Dermis blood vessel endothelial cell (primary cell): ENCODE measurements at places on chromosomes 7 and 10.

GRCh38 chr10:46025406-46025805 lies 5.0 kb downstream of the NCOA4 start:
- no peak for DNase-seq

DNA sequence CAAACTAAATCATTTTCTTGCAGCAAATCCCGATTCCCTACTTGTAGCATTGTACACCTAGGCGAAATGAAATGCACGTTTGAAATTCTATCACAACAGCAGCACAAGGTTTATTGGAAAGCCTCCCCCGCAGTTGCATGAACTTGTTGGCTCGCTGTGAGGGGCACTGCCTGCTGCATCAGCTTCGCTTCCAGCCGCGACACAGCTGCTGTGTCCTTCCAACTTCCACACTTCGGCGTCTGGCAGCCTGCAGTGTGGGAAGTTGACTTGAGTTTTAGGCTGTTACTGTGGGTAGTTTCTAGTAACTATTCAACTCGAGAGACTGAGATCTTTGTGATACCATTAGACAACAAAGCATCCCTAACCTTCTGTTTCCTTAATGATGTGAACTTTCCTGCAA lies 315.8 kb upstream of the TPK1 start:
- no peak for DNase-seq

DNA sequence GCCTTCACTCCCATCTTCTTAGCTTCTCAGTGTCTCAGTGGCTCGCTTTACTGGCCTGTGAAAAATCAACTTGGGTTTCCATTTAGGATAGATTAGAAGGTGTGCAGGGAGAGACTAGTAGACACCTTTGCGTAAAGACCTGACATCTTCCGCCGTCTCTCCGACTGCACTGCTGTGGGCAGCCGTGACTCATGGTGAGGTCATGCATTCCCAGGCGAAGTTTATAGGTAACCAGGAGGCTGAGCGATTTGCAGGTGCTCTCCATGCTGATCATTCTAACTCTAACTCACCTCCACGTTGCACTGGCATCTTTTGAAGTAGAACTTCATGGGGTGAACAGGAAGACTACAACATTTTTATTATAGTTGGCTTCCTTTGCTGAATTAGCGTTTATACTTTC lies 68.0 kb upstream of the ZNF438 start:
- peak; percentile 3 for DNase-seq

- DNase-seq = no peak
These were observed 11.1 kb downstream of the C7orf57 start for GRCh38 chr7:48046458-48046857.

DNA sequence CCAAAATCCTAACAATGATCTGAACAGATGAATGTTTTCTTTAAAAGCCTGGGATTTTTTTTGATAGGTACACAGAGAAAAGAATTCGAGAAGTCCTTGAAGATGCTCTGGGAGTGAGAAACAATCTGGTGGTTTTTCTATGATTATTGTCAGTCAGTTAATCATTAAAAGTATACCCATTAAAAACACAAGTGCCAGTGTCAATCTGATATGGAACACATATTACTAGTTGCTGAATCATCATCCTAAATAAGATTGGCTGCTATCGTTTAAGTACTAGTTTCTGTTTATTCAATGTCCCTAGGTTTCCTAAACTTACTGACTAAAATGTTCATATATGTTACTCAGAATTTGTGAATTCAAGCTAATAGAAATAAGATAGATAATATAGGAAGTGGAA lies 16.1 kb downstream of the COL28A1 start:
- no peak for DNase-seq

DNA sequence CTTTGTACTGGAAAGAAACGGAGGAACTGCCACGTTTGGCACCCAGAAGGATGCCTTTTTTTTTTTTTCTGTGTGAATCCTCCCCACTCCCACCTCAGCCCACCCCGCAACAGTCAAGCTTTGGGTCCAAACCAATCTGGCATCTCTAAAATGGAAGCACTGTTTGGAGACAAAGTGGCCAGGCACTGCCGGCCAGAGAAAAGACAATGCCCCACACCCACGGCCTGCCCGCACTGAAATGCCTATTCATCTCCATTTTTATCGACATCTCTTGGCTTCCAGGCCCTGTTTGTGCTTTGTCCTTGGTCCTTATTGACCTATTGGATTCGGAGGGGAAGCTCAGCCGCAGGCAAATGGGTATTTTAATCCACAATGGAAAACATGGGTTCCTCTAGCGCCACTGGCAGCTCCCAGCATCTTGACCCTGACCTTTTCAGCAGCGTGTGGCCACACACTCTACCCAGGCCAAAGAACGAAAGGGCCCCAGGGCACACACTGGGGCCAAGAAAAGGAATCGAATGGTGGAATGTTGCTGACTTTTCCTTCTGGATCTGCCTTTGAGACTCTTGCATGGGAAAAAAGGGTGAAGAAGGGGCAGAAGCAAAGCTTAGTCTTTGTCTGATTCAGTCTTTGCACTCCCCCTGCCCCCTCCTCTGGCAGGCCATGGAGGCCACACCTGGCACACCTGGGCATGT lies 162.6 kb upstream of the CDCA7L start:
- DNase-seq = no peak

GRCh38 chr10:122492999-122493481 lies 31.7 kb downstream of the HTRA1 start:
- DNase-seq = no peak

DNA sequence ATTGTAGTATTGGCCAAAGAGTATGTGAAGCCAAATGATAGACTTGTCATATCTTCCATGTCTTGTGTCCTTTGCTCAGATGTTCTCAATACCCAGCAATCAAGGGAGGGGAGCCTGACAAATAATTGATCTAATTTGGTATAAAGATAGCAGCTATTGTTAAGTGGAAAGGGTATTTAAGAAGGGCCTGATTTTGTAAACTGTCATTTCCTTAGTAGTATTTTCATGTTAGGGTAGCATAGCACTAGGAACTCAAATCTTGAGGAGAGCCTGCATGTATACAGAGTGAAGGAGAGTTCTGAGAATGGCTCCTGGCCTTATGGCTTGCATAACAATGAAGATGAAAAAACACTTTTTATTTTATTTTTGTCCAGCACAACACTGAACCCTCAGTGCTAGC lies 53.1 kb downstream of the GNAI1 start:
- DNase-seq = no peak

DNA sequence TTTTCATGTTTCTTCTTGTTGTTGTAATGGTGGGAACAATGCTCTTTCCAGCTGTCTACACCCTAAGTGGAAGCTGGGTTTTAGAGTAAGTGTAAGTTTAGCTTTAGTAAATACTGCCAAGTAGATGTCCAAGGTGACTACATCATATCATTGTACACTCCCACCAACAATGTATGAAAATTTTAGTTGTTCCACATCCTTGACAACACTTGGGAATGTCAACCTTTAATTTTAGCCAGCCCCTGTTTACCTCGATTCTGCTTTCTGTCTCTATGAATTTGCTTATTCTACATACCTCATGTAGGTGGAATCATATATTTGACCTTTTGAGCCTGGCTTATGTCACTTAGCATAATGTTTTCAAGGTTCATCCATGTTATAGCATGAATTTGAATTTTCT lies 93.0 kb downstream of the MTPAP start:
- no peak for DNase-seq

DNA sequence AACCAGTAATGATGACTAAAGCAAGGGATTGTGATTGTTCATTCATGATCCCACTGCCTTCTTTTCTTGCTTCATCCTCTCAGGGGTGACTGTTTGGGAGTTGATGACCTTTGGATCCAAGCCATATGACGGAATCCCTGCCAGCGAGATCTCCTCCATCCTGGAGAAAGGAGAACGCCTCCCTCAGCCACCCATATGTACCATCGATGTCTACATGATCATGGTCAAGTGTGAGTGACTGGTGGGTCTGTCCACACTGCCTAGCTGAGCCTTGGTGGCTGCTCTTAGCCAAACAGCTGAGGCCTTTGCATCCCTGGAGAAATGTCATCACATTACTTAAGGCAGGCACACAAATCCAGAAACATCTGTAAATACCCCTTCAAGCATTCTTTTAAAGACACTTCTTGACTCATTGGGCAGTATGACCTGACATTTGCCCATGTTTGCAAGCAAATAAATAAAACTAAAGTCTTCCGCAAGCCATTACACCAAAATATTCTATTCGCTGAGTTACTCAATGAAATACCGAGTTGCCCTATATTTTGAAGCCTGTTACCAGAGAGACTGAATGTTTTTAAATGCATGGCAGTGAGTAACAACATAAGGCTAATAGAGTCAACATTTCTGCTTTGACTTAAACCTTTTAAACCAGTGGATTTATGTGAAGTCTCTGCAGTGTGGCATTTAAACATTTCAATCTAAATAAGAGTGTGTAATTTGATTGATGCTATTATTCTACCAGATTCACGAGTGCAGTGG lies 166.3 kb upstream of the LANCL2 start:
- no peak for DNase-seq

- DNase-seq = no peak
These were observed 69.8 kb downstream of the MAD1L1 start for GRCh38 chr7:2162959-2163358.

DNA sequence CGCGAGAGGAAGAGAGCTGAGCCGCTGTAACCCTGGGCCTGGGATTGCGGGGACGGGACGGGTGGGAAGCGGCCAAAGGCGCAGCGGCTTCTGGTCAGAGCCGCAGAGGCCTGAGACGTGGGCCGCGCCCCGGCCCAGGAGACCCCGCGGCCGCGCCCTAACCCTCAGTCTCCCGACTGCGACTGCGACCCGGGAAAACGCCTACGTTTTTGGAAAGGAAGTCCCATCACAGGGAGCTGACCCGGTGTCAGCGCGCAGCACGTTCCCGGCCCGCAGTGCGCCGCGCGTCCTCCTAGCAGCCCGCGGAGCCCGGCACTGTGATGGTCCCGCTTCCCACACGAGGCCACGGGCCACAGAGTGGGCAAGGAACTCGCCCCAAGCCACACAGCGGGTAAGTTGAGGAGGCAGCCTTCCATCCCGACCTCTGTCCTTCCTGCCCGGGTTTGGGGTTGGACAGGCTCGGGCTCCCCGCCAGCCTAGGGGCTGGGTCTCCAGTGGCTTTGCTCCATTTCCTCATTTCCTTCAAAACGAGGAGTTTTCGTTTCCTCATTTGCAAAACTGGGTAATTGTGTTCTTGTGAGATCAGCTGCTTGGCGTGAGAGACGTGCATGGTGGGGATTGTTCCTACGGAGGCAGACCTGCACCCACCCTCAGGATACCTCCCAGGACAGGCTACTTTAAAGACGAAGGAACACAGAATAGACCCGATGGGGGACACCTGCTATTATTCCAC lies 1.2 kb downstream of the GPNMB start:
- peak; percentile 20 for DNase-seq

GRCh38 chr10:76881477-76882220 lies 756.0 kb downstream of the KCNMA1 start:
- DNase-seq = no peak

DNA sequence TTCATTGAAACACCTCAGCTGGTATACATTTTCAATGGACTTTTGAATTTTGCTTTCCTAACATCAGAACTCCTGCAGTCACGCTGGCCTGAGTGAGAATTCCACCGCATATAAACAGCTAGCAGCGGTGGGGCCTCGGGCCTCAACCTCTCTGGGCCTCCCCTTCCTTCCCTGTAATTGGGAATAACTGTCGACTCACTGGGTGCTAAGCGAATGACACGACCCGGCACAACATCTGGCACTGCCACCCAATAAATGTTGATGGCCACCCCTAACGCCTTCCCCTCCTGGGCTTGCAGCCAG lies 670 bp downstream of the RCC1L start:
- DNase-seq = no peak

DNA sequence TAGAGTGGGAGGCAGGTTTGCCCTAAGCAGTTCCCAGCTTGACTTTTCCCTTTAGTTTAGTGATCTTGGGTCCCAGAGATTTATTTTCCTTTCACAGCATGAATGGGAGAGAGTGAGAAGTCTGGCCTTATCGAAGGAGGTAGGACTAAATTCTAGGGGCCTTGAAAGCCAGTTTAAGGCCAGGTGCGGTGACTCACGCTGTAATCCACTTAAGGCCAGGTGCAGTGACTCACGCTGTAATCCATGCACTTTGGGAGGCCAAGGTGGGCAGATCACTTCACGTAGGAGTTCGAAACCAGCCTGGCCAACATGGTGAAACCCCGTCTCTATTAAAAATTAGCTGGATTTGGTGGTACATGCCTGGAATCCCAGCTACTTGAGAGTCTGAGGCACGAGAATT lies 392.2 kb downstream of the ACTR3B start:
- DNase-seq = no peak

GRCh38 chr7:66800591-66800990 lies 60.1 kb downstream of the RABGEF1 start:
- no peak for DNase-seq

GRCh38 chr7:39540320-39540719 lies 25.9 kb upstream of the YAE1 start:
- no peak for DNase-seq

- DNase-seq = peak; percentile 37
These were observed 647 bp upstream of the NACAD start for GRCh38 chr7:45089341-45089891.

DNA sequence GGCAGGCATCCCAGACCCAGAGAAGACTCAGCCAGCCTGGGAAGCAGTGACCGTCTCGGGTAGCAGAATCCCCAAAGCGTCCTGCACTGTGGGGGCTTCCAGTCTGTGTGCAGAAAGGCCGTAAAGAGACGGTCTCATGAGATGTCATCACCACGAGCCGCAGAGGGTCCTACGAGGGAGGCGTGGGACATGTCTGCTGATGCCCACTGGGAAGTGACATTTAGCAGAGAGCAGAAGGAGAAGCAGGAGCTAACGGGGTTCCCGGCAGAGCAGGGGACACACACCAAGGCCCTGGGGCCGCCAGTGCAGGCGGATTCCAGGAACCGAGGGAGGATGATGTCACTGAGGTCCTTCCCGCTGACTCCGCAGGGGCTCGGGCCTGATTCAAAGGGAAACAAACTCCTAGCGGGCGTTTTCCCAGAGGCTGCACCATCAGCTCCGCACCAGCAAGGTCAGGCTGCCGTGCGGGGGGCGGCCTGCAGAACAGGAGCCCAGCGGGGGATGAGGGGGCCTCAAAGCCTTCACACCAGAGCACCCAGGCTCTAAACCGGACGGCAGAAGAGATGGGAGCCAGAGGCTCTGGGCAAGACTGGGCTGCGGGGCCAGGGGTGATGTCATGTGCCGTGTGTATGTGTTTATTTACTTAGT lies 85.4 kb upstream of the PDGFA start:
- DNase-seq = peak; percentile 48
